ENCODE measurements at places on chromosomes 16 and 17.
A peak's percentile ranks its signal among the peaks of the same experiment; 100 is the strongest.

- DNase-seq: no peak
Observed at GRCh38 chr16:19613834-19614233, 58.3 kb downstream of the VPS35L start.

DNA sequence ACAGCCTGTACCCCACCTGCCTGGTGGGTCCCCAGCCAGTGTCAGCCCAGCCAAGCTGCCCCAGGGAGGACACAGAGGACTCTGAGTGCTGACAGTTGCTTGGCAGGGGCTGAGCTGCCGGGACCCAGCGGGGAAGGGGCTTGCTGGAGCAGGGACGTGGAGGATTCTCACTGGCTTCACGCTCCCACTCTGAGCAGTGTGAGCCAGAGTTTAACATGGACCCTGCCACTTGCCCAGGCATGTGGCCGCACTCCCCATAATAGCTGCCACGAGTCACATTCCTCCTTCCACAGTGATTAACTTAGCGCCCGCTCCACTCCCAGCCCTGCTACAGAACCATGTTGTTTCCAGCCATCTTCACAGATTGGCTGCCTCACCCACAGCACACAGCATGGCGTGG lies 31.2 kb downstream of the SREBF1 start:
- no peak for DNase-seq

GRCh38 chr17:44397479-44398440 lies 8.3 kb upstream of the ITGA2B start:
- DNase-seq: no peak

GRCh38 chr17:82148011-82148410 lies 50.0 kb upstream of the FASN start:
- DNase-seq: no peak

GRCh38 chr17:56172517-56172982 lies 19.3 kb downstream of the ANKFN1 start:
- no peak for DNase-seq

GRCh38 chr17:76447931-76448652 lies 4.9 kb downstream of the UBE2O start:
- no peak for DNase-seq

- DNase-seq: peak; percentile 93
Observed at GRCh38 chr16:24010440-24011089, 174.8 kb downstream of the PRKCB start.

DNA sequence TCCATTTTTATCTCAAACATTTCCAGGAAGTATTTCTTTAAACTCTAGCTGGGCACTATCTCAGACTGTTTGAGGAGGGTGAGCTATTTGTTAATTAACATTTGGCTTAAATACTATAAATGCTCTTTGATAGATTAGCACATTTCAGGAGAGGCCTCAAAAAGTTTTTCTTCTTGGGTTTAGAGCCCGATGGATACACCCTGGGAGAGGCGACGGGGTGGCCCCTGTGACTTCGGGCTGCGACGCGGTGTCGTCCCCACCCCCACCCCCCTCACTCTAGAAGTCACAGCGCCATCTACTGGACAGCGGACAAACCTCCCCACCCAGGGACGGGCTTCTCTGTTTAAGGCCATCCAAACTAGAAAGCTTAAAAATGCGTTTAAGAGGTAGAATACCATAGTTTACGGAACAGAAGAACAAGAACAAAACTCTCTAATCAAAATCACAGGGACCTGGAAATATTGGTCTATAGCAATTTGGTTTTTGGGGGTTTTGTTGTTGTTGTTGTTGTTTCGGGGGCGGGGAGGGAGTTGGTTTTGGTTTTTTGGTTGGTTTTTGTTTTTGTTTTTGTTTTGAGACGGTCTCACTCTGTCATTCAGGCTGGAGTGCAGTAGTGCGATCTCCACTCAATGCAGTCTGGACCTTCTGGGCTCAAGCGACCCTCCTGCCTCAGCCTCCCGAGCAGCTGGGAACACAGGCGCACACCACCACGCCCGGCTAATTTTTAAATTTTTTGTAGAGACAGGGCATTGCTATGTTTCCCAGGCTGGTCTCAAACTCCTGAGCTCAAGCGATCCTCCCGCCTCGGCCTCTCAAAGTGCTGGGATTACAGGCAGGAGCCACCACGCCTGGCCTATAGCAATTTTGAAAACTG lies 254.4 kb downstream of the C16orf95 start:
- DNase-seq: peak; percentile 68

GRCh38 chr16:19718624-19718965 lies 524 bp downstream of the IQCK start:
- peak; percentile 44 for DNase-seq

DNA sequence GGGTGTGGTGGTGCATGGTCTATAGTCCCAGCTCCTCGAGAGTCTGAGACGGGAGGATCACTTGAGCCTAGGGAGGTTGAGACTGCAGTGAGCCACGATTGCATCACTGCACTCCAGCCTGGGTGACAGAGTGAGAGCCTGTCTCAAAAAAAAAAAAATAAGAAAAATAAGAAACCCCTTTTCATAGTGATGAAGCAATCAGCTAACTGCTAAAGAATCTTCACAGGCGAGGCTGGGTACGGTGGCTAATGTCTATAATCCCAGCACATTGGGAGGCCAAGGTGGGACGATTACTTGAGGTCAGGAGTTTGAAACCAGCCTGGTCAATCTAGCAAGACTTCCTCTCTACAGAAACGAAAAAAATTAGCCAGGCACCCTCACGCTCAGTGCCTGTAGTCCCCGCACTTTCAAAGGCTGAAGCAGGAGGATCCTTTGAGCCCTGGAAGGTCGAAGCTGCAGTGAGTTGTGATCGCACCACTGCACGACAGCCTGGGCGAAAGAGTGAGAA lies 760 bp downstream of the SLFN12L start:
- DNase-seq: no peak

GRCh38 chr16:14101415-14101814 lies 30.3 kb downstream of the MRTFB start:
- DNase-seq: peak; percentile 22

DNA sequence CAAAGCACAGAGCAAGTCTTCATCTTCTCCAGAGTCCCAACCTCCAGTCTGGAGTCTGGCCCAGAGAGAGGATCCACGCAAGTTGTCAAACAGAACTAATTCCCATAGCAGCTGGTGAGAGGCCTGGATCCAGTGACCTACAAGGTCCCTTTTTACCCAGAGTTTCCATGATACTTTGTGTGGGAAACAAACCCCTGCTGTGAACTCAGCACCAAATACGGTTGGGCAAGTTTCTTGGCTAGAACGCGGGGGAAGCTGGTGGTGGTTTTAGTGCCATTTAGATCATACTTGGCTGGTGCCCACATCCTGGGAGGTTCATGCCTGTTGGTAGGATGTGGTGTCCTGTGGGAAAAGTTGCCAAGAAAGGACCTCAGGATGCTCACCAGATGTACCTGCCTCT lies 18.1 kb downstream of the TMC7 start:
- DNase-seq: no peak

DNA sequence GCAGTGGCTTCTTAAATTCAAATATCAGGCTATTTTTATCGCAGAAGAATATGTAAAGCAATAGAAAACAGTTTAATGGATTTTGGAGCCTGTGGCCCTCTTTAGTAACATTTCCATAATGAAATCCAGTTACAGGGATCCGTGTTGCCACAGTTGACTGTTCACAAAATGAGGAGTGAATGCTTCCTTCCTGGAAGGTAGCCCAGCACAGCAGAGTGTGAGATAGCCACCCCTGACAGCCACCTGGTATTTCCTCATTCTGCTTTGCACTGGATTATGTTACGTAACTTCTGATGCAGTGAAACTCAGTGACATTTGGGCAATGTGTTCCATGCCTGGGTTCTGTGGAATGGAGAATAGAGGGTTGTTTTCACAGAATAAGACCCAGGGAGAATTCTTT lies 517.2 kb downstream of the RBFOX1 start:
- DNase-seq: no peak

DNA sequence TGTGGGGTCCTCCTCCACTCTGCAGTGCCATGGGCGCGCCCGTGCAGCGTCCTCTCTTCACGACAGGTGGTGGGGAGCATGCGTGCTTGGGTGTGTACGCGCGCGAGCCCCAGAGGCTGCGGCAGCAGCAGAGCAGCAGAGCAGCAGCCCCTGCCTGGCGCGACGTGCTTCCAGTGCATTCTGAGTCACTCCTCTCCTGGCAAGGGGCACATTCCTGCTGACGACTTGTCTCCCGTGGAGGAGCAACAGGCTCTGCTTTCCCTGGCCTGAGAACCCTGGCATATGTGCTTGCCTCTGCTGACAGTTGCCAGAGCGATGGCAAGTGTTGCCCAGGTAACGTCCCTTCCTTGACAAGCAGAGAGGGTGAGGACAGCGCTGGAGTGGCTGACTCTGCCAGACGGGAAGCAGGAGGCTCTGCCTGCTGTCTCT lies 133.8 kb upstream of the PLCG2 start:
- DNase-seq: no peak

DNA sequence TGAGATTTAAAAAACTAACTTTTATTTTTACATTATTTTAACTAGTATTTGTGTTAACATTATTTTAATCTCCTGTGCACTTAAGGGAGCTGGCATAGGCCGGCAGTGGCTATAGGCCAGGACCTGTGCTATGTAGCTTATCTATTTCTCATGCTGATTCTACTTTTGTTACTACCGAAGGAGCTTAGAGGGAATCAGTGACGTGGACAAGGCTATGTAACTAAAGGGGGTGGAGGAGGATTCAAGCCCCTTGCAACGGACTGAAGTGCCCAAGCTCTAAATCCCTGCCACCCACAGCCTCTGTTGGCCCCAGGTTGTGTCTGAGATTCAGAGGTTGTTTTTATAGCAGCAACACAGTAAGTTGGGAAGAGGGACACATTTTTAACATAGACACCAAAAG lies 356.4 kb downstream of the WWOX start:
- DNase-seq: no peak

- peak; percentile 37 for DNase-seq
Observed at GRCh38 chr17:57724026-57724728, 20.9 kb downstream of the CCDC182 start.

GRCh38 chr17:68439656-68440290 lies 17.5 kb downstream of the WIPI1 start:
- no peak for DNase-seq

DNA sequence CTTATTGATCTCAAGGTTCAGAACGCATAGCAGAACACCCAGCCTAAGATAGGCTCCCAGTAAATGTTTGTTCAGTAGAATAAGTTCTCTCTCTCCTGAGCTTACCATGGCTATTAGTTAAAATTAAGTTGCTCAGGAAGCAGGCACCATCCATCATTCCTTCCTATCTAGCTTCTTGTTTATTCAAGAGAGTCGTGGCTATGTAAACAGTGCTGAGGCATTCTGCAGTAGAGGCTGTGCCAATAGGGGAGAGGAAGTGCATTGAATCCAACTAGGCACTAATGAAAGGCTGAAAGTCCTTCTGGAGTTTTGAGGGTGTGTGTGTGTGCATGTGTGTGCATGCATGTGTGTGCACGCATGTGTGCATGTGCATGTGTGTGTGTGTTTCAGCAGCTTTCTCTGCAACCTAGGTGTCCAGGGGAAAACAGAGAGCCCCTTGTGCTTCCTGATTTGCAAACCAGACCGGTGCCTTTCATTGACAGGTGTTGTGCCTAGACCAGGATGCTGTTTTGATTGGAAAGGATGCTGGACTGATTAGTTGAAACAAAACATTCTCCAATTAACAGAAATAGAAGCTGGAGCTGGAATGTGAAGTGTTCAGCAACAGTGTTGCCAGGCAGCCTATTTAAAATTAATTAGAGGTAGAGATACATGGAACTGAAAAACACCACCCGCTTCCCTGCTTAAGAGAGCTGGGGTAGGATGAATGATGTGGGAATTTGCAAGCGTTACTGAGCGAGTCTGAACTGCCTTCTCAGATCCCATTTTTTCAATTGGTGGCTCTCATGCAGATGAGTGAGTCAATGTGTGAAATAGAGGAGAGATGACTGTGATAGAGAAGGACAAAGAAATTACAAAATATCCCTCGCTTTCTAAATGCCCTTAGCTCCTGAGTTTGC lies 103.3 kb upstream of the CLEC3A start:
- no peak for DNase-seq

- no peak for DNase-seq
Observed at GRCh38 chr16:31351942-31352325, 3.0 kb upstream of the ITGAX start.

GRCh38 chr17:42268236-42268635 lies 8.0 kb downstream of the STAT5B start:
- DNase-seq: no peak

- DNase-seq: peak; percentile 76
Observed at GRCh38 chr17:17859909-17860765, 23.4 kb upstream of the SREBF1 start.

DNA sequence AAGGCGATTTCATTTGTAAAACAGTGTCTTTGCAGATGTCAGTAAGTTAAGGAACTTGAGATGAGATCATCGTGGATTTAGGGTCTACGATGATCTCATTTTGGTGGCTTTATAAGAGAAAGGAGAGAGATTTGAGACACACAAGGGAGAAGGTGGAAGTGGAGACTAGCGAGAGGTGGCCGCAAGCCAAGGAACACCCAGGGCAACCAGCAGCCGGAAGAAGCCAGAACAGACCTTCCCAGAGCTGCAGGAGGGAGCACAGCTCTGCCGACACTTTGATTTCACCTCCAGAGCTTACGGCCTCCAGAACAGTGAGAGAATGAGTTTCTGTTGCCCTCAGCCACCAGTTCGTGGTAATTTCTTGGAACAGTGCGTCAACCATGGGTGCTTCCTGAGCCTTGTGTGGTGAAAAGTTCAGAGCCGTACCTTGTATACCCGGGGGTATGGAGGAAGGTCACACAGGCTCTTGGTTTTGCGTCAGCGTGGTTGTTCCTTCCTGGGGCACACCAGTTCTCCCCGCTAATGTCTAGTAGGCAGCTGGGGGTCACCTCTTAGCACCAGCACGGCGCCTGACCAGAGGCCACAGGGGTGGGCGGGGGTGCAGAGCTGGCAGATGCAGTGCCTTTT lies 12.9 kb upstream of the SEC14L1 start:
- peak; percentile 88 for DNase-seq

DNA sequence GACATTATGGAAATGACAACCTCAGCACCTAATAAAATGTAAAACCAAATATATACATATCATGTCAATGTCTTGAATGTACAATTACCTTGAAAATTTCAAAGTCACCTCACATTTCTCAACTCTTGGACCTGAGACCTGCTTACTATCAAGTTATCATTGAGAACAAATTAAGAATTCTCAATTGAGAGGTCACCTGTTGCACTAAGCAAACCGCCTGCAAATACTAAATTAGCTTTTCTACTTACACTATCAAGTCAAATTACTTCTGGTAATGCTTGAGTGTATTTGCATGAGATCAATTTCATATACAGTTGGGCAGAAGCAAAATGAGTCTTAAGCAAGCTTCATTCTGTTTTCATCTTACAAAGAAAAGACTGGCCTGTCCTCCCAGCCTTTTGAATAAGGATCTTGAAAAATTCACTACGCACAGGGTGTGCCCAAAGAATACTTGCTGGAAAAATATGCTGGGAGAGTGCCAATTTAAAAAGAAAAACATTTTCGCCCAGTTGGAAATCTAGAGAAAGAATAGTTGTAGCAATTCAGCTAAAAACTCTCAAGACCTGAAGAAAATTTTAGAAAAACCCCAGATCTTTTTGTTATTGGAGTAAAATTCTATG lies 35.7 kb downstream of the KANSL1 start:
- DNase-seq: no peak

GRCh38 chr17:11625878-11626277 lies 27.6 kb downstream of the DNAH9 start:
- no peak for DNase-seq
